ENCODE measurements at places on chromosomes 7 and 10. TPM values are rescaled to one million over a fixed set of nuclear protein-coding genes. Genes with fewer than 3 reads are reported as not detected.
A peak's percentile ranks its signal among the peaks of the same experiment; 100 is the strongest.

DNA sequence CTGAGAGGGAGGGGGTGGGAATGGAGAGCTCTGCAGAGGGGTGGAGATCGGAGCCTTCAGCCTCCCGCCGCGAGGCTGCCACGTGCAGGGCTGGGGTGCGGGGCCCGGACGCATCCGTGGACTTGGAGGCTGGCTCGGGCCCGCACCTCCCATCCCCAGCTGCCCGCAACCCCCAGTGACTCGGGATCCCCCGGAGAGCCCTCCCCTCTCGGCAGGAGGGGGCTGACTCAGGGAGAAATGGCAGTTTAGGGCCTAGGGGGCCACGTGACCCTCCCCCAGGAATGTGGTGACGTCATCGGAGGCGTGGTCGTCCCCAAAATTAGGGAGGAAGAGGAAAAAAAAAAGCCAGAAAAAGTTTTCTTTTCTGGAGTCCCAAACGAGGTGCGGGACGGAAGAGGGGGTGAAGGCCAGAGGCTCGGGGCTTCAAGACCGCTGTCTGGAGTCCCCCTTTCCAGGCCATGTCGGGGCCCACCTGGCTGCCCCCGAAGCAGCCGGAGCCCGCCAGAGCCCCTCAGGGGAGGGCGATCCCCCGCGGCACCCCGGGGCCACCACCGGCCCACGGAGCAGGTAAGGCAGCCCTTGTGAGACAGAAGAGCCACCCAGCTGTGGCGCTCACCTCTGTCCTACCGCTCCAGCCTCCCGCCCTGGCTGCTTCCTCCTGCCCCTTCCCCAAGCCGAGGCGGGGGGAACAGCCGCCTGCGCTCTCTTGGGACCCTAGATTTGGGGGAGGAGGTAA lies at the start of gene TRIP6:
TRIP6 (plus strand) TSS at position 348 of the 736 bp plus-strand sequence; CDS start at position 459, 111 bp downstream.
- peak; percentile 97 for DNase-seq

GRCh38 chr10:6173203-6173602 lies 29.5 kb upstream of the PFKFB3 start:
- DNase-seq: no peak

The TES gene
- 3.1 TPM for total RNA-seq

- peak; percentile 46 for DNase-seq
These were observed 30.6 kb downstream of the CISD1 start for GRCh38 chr10:58299580-58299979.

GRCh38 chr7:140229101-140229525 lies 52.3 kb upstream of the KDM7A start:
- no peak for DNase-seq

Data from LHCN-M2 (cell line).